Retinal pigment epithelial cell (primary cell): ENCODE measurements at places on chromosomes 4 and X.

- DNase-seq, result no peak
Observed at GRCh38 chrX:153491918-153492317, 2.9 kb upstream of the BGN start.

GRCh38 chr4:73527196-73527595, 45.7 kb downstream of the AFM start:
- DNase-seq, result no peak

DNA sequence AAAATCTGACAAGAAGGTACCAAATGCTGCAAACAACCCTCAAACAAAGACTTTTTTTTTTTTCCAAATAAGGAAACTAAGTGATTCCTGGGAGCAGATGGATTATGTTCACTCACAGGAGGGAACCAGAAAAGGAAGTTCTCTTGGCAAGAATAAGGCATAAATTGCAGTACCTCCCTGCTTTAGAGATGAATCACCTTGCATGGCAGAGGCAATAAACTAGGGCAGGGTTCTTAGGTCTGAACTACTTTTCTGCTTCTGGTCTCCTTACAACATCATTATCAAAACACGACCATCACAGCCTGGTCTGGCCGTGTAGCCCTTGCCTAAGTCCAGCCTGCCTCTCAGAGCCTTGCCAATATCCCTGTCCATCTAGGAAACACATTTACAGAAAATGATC, 6.3 kb downstream of the TMEM31 start:
- peak; percentile 40 for DNase-seq

DNA sequence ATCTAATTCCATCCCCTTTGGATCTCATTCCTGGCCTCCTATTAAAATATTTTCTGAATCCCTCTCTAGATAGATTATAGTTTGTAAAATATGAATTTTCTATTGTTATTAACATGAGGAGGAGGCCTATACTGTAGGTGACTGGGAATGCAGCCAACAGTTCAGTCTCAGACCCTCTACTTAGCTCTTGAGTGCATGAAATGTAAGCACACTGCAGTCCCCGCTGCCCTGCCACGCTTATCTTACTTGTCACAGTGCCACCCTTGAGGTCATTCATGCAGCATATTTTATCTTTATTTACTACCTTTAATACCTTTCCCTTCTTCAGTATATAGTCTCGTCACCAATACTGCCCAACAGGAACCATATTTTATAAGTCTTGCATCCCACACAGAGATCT, 151.0 kb downstream of the CAMK2D start:
- DNase-seq, result no peak
